ENCODE measurements at places on chromosomes 5 and 9. TPM values are rescaled to one million over a fixed set of nuclear protein-coding genes. Genes with fewer than 3 reads are reported as not detected.

GRCh38 chr5:68545636-68546295, 330.2 kb downstream of the PIK3R1 start:
- no peak for DNase-seq

- no peak for DNase-seq
Observed at GRCh38 chr5:73623901-73624404, 2.0 kb upstream of the ARHGEF28 start.

DNA sequence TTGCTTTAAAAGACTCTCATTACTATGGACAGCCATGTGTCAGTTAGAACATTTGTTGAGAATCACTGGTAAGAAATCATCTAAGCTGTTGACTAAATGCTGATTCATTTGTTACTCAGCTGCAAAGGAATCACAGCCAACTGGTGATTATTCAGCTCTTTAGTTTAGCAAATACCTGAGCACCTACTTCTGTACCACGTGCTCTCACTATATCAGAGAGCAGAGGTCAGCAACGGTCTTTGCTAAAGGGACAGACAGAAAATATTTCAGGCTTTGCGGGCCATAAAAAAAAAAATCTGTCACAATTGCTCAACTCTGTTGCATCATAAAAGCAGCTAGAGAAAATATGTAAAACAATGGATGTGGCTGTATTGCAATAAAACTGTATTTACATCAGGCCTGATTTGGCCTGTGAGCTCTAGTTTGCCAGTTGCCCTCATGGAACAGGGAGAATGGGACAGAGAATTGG, 377.6 kb downstream of the DNAH5 start:
- no peak for DNase-seq

- no peak for DNase-seq
Observed at GRCh38 chr5:98296426-98296825, 477.0 kb upstream of the RGMB start.

- DNase-seq, result no peak
Observed at GRCh38 chr5:72476721-72477120, 30.5 kb downstream of the ZNF366 start.

DNA sequence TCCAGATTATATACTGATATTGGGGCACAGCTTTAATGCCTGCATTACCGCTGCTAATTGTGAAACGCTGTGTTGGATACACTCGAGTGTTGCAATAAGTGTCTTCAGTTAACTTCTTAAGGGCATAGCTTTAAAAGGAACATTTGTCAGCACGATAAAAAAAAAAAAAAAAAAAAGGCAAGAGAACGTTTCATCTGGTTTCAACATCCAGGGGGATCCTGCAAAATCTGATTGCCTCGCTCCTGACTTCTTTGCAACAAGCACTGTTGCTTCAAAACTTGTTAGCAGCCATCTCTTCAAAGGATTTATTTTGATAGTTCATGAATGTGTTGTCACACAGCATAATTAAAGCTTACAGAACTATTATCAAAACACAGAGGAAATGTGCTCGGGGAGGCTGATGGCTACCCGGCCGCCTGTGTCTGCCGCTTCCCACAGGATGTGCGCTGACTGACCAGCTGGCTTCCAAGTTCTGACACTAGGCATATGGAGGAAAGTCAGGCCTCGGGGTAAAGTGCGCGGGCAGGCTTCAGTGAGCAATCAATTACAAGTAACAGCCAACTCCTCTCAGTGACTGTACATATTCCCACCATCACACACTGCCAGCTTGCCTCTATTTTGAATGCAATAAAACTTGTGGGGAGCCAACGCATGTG, 77.7 kb downstream of the EBF1 start:
- DNase-seq, result no peak

- DNase-seq, result no peak
Observed at GRCh38 chr5:55104036-55104772, 1.8 kb downstream of the GZMA start.

- peak; percentile 55 for DNase-seq
Observed at GRCh38 chr5:102296178-102296817, at the start of gene SLCO4C1. Gene SLCO4C1 (minus strand): TSS chr5:102296284. CDS start chr5:102296262, 22 bp downstream.

DNA sequence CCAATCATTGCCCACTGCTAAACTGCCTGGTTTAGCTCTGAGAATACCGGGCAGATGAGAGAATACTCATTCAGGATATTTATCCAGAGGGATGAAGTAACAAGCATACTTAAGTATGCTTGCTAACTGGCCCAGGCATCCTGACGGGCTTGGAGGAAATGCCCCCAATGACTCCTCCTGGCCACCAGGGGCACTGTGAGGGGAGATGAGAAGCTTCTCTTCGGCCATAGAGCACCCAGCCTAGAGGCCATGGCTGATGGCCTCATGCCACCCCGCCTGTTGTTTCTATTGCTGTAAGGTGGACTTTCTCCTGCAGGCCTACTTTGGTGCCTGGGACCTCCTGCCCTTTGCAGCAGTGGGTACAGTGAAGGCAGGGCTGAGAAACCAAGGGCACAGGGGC, 134.5 kb upstream of the FSTL4 start:
- DNase-seq, result no peak

DNA sequence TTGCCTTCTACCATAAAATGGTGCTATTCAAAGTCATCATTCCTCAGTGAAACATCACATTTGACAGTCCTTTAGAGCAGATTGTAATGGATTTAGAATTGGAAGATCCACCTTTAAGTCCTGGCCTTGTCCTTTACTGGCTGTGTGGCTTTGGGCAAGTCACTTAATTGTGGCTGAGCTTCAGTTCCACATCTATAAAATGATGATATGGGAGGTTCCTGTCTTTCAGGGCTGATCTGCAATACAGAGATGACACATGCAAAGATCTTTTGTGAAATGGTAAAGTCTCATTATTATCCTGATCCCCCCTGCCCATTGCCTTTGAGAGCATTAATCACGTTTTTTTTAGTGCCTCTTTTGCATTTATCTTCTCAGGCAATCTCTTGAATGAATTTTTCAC, 58.2 kb downstream of the ZFAND5 start:
- DNase-seq, result no peak

DNA sequence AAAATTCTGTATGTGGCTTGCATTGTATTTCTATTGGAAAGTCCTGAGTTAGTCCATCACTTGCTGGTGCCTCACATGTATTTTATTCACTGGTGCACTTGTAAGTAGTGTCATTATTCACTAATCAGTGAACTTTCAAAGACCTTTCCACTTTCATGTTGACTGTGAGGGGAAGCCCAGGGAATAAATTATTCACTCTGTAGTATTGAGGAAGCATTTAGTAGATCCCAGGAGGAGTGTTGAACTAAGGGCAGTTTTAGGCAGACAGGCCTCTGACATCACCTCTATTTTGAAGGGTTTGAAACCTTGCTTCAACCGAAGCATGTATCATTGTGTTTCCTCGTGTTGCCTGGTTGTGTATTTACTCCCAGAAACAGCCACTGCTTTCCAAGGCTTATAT, 705.4 kb upstream of the RIOK2 start:
- no peak for DNase-seq

- DNase-seq, result no peak
Observed at GRCh38 chr5:175305251-175305650, 138.7 kb downstream of the DRD1 start.

- no peak for DNase-seq
Observed at GRCh38 chr9:127545196-127546124, 66.6 kb upstream of the STXBP1 start.

DNA sequence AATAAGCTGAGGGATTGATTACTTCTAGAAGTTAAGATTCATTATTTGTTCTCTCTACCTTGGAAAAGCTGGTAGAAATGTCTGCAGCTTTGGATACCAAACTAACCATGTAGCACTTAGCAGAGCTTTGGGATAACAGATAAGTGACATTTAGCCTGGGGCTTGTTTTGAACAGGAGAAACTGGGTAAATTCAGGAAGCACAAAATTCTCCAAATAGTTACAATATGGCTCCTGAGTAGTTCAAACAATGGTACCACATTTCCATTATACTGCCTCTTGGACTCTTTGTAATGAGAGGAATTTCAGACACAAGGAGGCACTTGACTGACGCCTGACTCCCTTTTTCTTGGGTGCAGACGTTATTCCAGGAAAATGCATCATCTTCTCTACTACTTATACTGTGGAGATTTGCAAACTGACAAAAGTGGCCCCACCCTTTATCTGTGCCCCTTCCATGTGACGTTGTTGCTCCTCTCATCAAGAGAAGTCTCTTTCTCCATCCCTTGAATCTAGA, 22.5 kb downstream of the PRUNE2 start:
- DNase-seq, result no peak

GRCh38 chr9:6788162-6789016, 30.6 kb downstream of the KDM4C start:
- no peak for DNase-seq

- DNase-seq, result no peak
Observed at GRCh38 chr5:149636191-149636860, 55.0 kb downstream of the ARHGEF37 start.

DNA sequence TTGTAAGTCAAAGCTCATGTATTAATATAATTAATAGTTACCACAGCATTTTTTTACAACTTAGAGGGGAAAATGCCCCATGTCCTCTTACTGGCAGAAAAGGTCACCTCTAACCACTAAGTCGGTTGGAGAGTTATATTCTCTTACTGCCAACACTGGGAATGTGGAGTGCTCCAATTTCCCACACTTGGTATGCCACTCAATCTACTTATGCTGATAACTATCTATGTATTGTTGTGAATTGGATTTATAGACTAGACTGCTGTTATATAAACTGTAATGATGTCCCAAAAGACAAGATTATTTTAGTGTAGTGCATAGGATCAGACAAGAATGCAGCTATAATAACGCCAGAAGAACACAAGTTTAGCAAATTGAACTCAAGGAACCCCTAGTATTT, 2385.2 kb upstream of the C9orf72 start:
- no peak for DNase-seq

DNA sequence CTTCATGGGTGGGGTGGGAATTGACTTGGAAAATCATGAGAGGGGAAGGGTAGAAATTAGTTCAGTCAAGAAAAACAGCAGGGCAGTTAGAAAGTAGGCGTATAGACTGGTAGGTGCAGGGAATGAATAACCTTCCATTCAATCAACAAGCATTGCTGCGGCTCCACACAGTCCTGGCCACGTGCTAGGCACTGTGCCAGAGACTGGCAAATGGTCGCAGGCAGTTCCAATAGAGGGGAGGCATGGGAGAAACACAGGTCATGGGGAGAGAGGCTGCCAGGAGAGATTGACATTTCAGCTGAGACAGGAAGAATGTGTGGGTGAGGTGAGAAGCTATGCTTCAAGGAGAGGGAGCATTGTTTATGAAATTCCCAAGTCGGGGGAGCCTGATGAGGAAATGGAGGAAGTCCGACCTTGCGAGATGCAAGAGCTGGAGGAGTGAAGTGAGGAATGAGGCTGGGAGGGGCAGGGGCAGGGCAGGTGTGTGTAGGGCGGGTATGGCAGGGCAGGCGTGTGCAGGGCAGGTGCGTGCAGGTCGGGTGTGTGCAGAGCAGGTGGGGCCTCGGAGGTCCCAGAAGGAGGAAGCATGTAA, 54.4 kb upstream of the PPARGC1B start:
- no peak for DNase-seq

GRCh38 chr9:131833083-131833482, 93.2 kb upstream of the RAPGEF1 start:
- DNase-seq, result no peak

DNA sequence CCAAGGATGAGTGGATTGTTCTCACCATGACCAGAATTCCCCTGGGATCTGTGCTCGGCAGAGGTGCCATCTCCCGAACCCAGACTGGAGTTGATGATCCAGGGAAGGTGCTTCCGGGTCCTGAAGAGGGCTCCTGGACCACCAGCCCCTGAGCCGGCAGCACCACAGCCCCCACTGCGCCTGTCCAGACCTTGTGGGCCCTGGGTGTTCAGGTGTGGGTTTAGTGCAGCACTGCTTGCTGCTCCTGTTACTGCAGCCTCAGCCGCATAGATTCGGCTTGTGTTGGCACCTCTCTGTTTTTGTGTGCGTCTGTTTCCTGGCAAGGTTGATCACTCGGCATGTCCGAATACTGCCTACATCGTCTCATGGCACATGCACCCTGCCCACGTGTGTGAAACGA, 16.3 kb upstream of the NPM1 start:
- DNase-seq, result no peak

DNA sequence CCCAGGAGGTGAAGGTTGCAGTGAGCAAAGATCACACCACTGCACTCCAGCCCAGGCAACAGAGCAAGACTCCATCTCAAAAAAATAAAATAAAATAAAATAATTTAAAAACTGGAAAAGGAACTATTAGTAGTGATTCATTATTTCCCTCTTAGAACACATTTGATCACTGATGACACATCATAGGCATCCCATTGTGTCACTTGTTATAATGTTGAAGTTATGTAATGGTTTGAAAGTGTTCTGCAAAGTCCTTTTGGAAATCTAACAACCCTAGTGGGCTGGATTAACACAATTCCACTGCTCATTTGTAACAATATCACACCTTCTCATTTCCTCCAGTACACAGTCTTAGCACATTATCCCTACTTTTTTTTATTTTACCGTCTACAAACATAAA, 81.8 kb upstream of the LMNB1 start:
- DNase-seq, result no peak

- DNase-seq, result no peak
Observed at GRCh38 chr9:94566550-94566949, 11.7 kb downstream of the PCAT7 start.

The WASHC1 gene
- 26.6 TPM for total RNA-seq

The PCAT7 gene
- total RNA-seq, result not detected

The IL9 gene
- not detected for total RNA-seq

The CMYA5 gene
- 0.23 TPM for total RNA-seq

The EIF4E1B gene
- not detected for total RNA-seq

The GRM6 gene
- not detected for total RNA-seq

The INSL4 gene
- total RNA-seq, result not detected

The NAIP gene
- total RNA-seq, result 17.9 TPM

The GLDC gene
- 0.21 TPM for total RNA-seq

The RAPGEF1 gene
- 139 TPM for total RNA-seq

The SPINK13 gene
- total RNA-seq, result not detected

The GRXCR2 gene
- not detected for total RNA-seq

Measured in T-cell (primary cell).